Activated CD4-positive, alpha-beta memory T cell treated with anti-CD3 and anti-CD28 coated beads, Interleukin-2, amount 10 ng/mL, durations not matched to agents 7 days and 5 days (primary cell): ENCODE measurements at places on chromosomes 13 and 19.

DNA sequence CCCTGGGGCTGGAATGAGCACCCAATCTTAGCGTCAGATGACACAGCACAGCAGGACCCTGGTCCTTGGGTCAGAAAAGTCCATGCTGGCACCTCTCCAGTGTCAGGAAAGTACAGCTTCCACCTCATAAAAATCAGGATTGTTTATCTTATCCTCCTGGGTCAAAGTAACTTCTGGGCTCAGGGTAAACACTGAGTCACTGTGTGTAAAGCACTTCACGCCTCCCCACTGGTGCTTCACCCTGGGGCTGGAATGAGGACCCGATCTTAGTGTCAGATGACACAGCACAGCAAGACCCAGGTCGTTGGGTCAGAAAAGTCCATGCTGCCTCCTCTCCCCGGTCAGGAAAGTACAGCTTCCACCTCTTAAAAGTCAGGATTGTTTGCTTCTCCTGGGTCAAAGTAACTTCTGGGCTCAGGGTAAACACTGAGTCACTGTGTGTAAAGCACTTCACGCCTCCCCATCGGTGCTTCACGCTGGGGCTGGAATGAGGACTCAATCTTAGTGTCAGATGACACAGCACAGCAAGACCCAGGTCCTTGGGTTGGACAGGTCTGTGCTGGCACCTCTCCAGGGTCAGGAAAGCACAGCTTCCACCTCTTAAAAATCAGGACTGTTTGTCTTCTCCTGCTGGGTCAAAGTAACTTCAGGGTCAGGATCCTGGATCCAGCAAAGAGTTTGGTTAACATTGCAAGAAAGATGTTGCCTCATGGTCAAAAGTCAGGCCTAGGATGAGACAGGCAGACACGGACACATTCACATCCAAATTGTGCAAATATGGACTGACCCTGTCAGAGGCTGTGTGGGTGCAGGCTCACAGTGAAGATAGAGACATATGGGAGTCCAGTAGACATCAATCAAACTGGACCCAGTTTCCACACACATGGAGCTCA lies 39.2 kb upstream of the CYP2A7 start:
- no peak for DNase-seq

DNA sequence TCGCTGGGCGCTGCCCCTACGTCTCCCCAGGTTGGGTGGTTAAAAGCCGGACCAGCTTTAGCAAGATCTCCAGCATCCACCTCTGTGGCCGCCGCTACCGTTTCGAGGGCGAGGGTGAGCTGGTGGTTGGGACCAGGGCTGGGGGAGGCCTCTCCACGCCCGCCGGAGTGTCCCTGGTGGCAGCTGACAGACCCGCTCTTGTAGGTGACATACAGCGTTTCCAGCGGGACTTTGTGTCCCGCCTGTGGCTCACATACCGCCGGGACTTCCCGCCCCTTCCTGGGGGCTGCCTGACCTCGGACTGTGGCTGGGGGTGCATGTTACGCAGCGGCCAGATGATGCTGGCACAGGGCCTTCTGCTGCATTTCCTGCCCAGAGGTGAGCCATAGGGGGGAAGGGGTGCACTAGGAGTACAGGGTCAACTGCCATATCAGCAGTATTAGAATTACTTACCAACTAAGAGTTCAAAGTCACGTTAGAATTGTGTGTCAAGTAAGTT lies 1.1 kb downstream of the ATG4D start:
- no peak for DNase-seq

DNA sequence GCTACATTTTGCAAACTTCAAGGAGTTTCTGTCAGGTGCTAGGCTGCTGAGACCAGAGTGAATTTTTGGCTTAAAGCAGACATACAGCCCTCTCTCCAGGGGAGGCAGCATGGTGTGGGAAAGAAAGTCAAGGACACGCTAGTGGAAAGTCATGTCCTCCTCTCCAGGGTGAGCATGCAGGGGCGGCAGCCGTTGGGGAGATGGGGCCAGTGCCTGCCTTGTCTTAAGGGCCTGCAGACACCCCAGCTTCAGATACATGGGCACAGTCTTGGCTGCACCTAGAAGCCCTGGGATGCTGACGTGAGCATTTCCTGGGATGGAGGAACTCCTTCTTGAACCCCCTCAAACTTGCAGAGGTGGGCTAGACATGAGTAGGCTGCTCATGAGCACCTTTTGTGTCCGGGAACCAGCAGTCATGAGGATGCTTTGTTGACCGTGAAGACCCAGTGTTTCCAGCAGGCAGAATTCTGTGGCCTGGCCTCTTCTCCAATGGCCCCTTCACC lies 43.3 kb upstream of the PEPD start:
- no peak for DNase-seq

- no peak for DNase-seq
Observed at GRCh38 chr19:12774588-12775555, at the start of gene HOOK2. HOOK2 (minus strand) TSS chr19:12775552; CDS start chr19:12775449, 103 bp downstream.

GRCh38 chr19:53957448-53958167 lies 5.1 kb upstream of the CACNG8 start:
- DNase-seq = no peak

GRCh38 chr13:32310134-32310706 lies 4.9 kb downstream of the ZAR1L start:
- DNase-seq = peak; percentile 28

DNA sequence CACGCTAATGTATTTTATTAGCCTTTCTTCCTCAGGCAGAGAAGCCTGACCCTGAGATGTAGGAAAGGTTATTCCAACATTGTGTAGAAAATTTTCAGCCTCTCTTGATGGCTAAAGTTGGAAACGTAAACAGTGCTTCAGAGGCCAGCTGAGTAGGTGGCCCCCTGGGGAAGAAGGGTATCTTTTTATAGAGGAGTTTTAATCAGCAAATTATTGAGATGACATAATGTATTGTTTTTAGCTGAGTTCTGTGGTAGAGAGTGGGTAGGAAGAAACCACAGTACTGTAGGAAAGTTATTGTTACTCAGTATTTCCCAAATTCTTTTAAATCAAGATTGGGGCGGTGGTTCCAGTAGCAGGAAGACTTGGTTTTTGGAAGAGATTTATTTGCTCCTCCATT lies 268.8 kb downstream of the DLEU7 start:
- DNase-seq = no peak

- no peak for DNase-seq
Observed at GRCh38 chr13:99864627-99864990, 107.0 kb downstream of the ZIC5 start.

DNA sequence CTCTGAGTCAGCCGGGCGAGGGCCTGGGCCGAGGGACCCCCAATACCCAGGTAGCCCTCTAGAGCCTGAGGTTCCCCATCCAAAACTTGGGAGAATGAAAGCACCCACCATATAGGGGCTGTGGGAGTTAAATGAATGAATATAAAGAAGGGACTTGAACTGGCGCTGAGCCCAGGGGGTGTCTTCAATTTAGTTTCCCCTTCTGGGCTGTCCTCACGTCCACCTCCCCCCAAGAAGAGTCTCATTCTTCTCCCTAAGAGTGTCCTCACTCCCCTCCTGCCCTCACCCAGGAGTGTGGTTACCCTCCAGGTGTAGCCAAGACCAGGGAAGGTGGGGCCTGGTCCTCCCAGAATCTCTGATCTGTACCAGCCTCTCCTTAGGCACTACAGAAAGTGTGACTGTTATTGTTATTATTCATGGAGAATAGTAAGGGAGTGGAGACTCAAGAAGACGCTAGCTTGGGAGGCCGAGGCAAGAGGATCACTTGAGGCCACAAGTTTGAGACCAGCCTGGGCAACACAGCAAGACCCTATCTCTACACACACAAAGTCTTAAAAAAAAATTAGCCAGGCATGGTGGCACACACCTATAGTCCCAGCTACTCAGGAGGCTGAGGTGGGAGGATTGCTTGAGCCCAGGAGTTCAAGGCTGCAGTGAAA lies 2.7 kb downstream of the CD79A start:
- no peak for DNase-seq

- DNase-seq = no peak
Observed at GRCh38 chr13:110359840-110360301, 52.8 kb downstream of the COL4A2 start.

DNA sequence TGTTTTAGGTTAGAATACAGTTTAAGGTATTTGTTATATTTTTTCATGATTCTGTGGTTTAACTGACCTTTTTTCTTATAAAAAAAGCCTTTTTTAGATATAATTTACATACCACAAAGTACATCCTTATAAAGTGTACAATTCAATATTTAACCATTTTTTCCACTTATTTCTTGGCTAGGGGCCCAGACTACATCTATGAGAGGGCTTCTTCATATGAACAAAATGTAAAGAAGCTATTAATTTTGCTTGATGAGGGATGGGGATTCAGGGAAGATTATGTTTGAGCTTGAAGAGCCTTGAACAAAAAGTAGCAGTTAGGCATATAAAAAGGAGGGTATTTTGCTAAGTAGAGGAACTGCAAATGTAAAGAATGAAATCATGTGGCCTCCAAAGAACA lies 2.2 kb downstream of the CCDC122 start:
- DNase-seq = no peak

GRCh38 chr19:17943274-17944221 lies 10.7 kb downstream of the CCDC124 start:
- no peak for DNase-seq

DNA sequence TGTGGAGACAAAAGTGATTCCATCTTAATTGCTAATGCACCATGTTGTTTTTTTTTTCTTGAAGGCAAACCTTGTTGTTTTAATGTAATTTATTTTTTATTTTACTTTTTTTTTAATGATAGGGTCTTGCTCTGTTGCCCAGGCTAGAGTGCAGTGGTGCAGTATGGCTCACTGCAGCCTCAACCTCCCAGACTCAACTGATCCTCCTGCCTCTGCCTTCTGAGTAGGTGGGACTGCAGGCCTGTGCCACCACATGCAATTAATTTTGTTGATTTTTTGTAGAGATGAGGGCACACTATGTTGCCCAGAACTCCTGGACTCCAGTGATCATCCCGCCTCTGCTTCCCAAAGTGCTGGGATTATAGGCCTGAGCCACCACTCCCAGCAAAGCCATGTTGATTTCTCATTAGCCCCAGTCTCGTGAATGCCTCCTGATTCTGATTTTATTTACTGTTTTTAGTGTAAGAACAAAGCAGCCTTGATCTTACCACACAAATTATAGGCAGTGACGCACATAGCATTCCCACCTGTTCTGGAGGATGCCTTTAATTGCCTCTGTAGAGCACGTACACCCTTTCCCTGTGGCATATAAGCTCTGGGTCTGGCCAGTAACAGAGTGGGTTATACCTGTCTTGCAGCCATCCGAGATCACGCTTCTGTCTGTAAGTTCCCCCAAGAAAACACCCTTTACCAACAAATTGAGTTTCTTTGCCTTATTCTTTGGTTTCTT lies 150.4 kb downstream of the GGACT start:
- DNase-seq = no peak

GRCh38 chr13:33348366-33348765 lies 62.8 kb upstream of the STARD13 start:
- no peak for DNase-seq

DNA sequence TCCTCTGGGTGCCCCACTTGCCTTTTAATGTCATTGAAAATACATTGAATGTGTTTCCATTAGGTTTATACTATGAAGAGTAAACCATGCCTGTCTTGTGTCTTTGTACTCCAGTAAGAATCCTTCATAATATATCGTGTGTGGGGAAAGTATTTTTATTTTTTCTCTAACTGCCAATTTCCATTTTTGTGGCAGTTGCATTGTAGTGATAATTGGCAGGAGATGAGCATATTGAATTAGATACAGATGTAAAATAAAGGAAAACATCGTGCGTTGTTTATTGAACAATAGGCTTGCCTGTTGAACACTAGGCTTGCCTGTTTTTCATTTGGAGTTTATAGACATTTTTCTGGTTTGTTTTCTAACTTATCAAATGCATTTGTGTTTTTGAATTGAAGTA lies 218.8 kb downstream of the NBEA start:
- no peak for DNase-seq

DNA sequence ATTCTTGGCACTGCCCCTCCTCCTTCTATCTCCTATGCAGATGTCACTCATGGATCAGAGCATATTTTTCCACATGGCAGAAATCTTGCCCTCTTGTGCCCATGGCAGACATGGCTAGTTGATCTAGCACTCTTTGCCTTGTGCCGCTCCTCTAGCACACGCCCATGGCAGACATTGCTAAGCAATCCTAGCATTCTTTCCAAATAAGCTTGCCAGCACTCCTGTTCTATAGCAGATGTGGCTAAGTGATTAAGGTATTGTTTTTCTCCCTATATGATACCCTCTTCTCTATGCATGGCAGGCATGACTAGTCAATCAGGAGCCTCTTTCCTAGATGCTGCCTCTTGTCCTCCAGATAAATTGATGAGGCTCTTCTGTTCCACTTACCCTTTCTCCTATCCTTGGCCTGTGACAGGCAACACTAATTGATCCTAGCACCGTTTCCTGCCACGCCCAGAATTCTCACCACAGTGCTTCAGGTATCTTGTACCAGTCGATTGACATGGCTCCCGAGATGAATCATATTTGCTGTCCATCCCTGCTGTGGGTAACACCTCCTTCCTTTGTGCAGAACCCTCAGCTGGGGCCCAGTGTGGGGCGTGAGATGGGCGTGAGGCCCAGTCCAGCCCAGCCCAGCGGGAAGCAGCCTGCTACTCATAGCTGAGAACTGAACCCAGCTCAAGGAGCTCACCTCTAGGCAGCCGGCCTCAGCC lies 26.9 kb downstream of the TMED1 start:
- DNase-seq = peak; percentile 80

GRCh38 chr19:29682236-29682895 lies 17.1 kb downstream of the PLEKHF1 start:
- DNase-seq = no peak

DNA sequence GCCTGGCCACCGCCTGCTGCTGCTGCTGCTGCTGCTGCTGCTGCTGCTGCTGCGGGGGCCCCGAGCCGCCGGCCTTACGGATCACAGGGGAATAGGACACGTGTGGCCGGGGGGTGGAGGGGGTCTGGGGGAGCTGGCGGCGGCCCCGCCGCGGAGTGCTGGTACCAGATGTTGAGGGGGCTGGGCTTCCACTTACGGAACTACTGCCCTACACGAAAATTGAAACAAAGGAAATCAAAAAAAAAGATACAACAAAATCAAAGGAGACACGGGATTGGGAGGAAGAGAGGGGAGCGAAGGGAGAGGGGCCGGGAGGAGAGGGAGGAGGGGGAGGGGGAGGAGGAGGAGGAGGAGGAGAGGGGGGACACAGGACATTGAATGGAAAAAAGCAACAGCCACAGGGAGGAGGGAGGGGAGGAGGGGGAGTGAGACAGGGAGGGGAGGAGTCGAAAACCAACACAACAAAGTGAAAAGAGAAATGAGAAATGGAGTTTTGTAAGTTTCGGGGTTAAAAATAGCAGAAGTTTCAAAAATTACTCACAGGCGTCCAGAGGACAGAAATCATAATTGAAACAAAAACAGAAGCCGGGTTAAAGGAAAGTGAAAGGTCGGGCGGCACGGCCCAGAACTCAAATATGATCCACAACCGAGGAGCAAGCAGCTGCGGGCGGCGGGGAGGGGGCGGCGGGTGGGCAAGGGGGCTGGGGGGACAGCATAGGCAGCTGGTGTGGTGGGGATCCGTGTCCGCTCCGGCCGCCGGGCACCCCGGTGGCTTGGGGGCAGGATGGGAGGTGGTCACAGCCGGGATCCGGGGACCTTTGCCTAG lies 57.8 kb downstream of the IER2 start:
- DNase-seq = peak; percentile 68

GRCh38 chr13:22196777-22197176 lies 525.9 kb downstream of the FGF9 start:
- no peak for DNase-seq

- peak; percentile 64 for DNase-seq
Observed at GRCh38 chr19:8505680-8506401, 3.4 kb upstream of the PRAM1 start.
